ENCODE measurements at places on chromosomes 7 and 10. TPM values are rescaled to one million over a fixed set of nuclear protein-coding genes. Genes with fewer than 3 reads are reported as not detected.

DNA sequence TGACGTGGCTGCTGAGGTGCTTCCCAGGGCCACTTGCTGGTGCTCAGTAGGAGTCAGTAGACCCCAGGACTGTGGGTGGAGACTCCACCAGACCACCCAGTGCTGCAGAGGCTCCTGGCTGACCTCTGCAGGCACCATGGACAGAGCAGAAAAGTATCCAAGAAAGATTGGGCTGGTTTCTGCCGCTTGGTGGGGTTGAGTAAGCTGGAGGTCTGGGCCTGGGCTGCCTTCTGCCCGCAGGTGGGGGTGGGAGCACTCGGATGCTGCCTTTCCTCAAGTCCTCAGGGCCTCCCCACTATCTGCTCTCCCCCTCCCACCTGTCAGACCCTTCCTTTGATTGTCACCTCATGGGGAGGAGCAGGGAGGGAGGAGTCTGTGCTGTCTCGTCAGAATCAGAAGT is 91.6 kb downstream of the WDR37 start:
- no peak overlapping the region for H3K27ac ChIP-seq
- no peak for DNase-seq
- peaks cover 4% of the 10 kb centered on the region for H3K36me3 ChIP-seq
- H3K4me3 ChIP-seq, result no peak overlapping the region
- H3K27me3 ChIP-seq, result peaks cover 7% of the 10 kb centered on the region

GRCh38 chr10:34886906-34887642 is 72.0 kb upstream of the PARD3 start:
- no peak overlapping the region for H3K4me3 ChIP-seq
- H3K27ac ChIP-seq, result no peak overlapping the region
- no peak for DNase-seq
- H3K36me3 ChIP-seq, result no peaks in the 10 kb centered on the region
- H3K4me1 ChIP-seq, result no peaks in the 10 kb centered on the region
- H3K27me3 ChIP-seq, result no peaks in the 10 kb centered on the region

- no peaks in the 10 kb centered on the region for H3K27me3 ChIP-seq
- H3K4me3 ChIP-seq, result no peak overlapping the region
- peaks cover 17% of the 10 kb centered on the region for H3K36me3 ChIP-seq
- H3K27ac ChIP-seq, result no peak overlapping the region
- DNase-seq, result no peak
Measured at GRCh38 chr10:31515819-31516402, 196.9 kb downstream of the ZEB1 start.

DNA sequence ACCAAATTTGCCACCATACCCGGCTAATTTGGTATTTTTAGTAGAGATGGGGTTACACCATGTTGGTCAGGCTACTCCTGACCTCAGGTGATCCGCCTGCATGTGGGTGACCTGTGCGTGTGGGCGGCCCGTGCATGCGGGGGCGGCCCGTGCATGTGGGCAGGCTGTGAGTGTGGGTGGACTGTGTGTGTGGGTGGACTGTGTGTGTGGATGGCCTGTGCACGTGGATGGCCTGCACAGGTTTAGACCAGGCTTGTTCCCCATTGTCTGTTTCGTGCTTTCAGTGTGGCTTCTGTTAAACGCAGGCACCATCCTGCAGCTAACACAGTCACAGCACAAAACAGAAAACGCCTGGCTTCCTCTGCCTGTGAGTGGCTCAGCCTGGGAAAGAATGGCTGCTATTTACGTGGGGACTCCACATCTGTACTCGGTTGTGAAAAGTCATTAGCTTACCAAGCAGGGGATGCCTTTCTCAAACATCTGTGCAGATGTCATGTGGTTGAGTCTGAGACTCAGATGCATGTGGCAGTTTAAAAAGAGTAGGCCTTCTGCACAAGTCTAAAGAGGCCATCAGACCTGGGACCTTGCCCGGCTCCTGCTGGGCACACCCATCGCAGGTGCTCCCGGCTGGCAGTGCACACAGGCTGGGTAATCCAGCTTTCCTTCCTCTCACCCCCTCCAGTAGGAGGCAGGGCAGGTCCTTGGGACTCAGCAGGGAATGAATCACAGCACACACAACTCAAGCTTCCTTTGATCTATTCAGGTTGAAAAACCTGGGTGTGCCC is 91.6 kb downstream of the COBL start:
- H3K4me3 ChIP-seq, result no peak overlapping the region
- peak; percentile 7 for DNase-seq
- H3K36me3 ChIP-seq, result no peaks in the 10 kb centered on the region
- peaks cover 1% of the 10 kb centered on the region for H3K27me3 ChIP-seq

DNA sequence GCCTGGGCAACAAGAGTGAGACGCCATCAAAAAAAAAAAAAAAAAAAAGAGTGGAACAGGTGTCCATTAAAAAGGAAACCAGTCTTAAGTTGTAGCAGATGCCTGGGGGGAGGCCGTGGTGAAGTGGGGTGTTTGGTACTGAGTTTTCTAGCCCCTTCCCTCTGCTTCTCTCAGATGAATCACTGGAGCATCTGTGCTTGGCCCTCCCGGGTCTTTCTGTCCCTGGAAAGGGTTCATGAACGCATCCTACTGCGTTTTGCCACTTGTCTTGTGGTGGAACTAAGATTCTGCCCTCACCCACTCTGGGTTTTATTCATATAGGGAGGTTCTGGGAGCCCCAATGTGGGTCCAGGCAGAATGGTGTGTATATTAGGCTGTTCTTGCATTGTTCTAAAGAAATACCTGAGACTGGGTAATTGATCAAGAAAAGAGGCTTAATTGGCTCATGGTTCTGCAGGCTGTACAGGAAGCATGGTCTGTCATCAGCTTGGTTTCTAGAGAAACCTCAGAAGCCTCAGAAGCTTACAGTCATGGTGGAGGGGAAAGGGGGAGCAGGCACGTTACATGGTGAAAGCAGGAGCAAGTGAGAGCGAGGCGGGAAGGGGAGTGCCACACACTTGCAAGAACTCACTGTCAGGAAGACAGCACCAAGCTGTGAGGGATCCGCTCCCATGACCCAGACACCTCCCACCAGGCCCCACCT is 63.5 kb downstream of the CAMK1D start:
- no peaks in the 10 kb centered on the region for H3K27me3 ChIP-seq
- H3K36me3 ChIP-seq, result peaks cover 7% of the 10 kb centered on the region
- peaks cover 25% of the 10 kb centered on the region for H3K4me1 ChIP-seq
- H3K27ac ChIP-seq, result peak overlapping the region; percentile 3
- DNase-seq, result peak; percentile 65

DNA sequence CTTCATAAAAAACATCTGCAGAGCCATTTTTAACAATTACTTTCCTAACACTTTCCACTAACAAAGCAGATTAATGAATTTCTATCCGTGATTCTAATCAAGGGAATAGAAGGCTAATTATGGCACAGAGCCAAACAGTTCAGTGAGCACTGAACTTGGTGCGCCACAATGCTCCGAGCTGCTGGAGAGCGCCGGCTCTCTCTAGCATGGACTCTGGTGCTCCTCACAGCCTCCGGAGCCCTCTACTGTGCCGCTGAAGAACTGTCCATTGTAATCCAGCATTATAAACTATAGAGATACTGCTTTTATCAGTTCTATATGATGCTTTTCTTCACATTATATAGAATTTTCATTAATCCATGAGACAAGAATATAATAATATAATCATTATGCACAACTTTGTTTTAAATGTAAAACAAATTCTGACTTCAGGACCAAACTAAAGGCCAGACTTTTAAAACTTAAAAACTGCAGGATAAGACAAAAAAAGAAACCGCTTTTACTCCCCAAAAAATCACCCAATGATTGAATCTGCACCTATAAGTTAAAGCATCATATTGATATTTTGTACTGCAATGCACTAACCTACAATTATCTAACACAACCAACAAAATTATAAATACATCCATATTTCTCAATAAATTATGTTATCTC is 123.6 kb downstream of the RNF32 start:
- no peak overlapping the region for H3K4me3 ChIP-seq
- no peaks in the 10 kb centered on the region for H3K27me3 ChIP-seq
- H3K27ac ChIP-seq, result no peak overlapping the region
- H3K4me1 ChIP-seq, result peaks cover 3% of the 10 kb centered on the region

DNA sequence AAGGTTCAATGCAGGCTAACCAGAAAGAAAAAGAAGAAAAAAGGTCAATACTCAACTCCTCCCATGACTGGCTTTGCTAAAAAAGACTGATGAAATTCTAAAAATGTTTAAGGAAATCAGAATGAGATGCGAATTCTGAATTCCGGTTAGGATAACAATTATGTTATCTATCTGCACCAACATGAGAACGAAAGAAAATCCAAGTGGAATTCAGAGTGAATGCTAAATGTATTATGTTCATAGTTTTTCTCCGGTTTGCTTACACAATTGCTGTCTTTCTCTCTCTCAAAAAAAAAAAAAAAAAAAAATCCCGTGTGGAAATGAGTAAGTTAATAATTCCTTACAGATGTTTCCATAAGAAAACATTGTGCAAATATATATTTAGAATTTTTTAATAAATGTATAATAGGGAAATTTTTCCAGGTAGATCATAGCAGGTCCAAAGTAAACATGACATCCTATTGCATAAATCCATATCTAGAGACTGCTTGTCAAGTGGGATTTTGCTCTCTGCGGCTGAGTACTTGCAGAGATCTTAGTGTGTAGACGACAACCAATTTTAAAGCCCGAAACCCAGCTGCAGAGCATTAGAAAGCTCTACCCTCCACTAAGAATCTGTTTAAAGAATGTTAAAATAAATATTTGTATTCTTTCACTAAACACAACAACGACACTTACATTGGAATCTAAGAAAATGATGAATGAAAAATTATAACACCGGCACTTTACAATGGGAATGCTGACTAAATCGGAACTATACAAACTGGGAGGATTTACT is 104.0 kb downstream of the JAZF1 start:
- no peaks in the 10 kb centered on the region for H3K27me3 ChIP-seq
- no peaks in the 10 kb centered on the region for H3K4me1 ChIP-seq
- no peak for DNase-seq

- DNase-seq, result no peak
- H3K27me3 ChIP-seq, result no peaks in the 10 kb centered on the region
- H3K4me3 ChIP-seq, result no peak overlapping the region
- H3K27ac ChIP-seq, result no peak overlapping the region
Measured at GRCh38 chr7:73908123-73908611, 47.2 kb downstream of the TMEM270 start.

DNA sequence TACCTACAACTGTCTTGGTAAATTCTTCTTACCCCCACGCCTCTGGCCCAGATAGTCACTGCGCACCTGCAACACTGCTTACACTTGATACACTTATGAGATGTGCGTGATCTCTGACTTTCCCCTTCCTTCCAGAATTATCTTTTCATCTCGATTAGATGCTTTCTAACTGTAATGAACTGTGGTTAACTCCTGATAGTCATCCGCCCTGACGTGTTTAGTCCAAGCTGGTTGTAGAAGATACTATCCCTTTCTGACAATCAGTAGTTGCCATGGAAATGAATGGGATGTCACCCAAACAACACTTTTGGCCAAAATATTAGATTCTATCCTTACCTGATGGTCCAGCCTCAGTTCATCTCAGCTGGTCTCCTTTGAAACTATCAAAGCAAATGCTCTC is 241.5 kb downstream of the ADAM12 start:
- DNase-seq, result no peak
- H3K36me3 ChIP-seq, result no peaks in the 10 kb centered on the region
- no peak overlapping the region for H3K4me3 ChIP-seq
- H3K27me3 ChIP-seq, result no peaks in the 10 kb centered on the region

- H3K4me1 ChIP-seq, result peaks cover 12% of the 10 kb centered on the region
- no peaks in the 10 kb centered on the region for H3K36me3 ChIP-seq
- H3K27ac ChIP-seq, result peak overlapping the region; percentile 4
- DNase-seq, result peak; percentile 84
- peaks cover 40% of the 10 kb centered on the region for H3K27me3 ChIP-seq
Measured at GRCh38 chr10:100847440-100847839, 65.3 kb upstream of the SLF2 start.

DNA sequence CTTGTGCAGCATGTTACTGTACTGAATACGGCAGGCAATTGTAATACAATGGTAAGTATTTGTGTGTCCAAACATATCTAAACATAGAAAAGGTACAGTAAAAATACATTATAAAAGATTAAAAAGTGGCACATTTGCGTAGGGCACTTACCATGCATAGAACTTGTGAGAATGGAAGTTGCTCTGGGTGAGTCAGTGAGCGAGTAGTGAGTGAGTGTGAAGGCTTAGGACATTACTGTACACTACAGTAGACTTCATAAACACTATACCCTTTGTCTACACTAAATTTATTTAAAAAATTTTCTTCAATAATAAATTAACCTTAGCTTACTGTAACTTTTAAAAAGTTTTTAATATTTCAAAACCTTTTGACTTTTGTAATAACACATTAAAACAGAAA is 37.5 kb downstream of the BPGM start:
- no peaks in the 10 kb centered on the region for H3K27me3 ChIP-seq
- no peak overlapping the region for H3K4me3 ChIP-seq
- no peaks in the 10 kb centered on the region for H3K4me1 ChIP-seq
- peaks cover 6% of the 10 kb centered on the region for H3K36me3 ChIP-seq
- no peak for DNase-seq

DNA sequence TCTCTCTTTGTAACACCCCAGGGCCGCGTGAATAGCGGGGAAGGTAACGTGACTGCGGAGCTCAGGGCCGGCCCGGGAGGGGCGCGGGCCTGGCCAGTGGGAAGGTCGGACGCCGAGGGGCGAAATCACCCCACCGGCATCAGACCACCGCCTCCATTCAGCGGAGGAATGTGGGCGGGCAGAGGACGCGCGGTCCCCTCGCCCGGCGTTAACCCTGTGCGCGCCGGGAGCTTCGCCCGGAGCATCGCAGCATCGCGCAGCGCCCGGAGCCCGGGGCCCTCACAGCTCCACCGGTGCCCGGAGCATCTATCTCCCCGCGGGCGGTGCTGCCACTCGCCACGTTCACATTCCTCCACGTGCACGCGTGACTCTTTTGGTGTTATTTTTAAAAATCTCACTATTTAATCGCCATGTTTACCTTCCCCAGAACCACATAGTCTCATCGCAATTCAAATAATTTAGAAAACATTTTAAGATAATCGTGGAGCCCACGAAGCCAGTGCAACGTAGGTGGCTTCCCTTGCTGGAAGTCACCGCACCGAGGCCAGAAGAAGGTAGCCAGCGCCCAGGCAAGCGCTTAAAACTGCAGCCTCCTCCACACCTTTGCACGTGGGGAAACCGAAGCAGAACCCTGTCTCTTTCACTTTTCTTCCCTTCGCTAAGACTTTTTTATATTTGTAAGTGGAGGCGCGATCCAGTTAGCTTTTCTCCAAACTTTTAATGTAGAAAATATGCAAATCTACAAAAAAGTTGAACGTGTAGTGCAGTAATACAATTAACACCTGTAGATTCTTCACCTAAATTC is 21.8 kb downstream of the FGFBP3 start:
- no peaks in the 10 kb centered on the region for H3K36me3 ChIP-seq
- DNase-seq, result peak; percentile 34
- no peak overlapping the region for H3K27ac ChIP-seq

The PHYHIPL gene
- total RNA-seq, result not detected

The MMD2 gene
- not detected for total RNA-seq

The SYT15 gene
- total RNA-seq, result 0.43 TPM

The IKZF1 gene
- 213 TPM for total RNA-seq

The THNSL1 gene
- 7.1 TPM for total RNA-seq

The TECPR1 gene
- total RNA-seq, result 36.7 TPM

The CDHR3 gene
- 0.52 TPM for total RNA-seq
